ENCODE measurements at places on chromosomes 2 and 18.

GRCh38 chr2:81872006-81872405, 1567.5 kb upstream of the LRRTM1 start:
- DNase-seq = no peak

DNA sequence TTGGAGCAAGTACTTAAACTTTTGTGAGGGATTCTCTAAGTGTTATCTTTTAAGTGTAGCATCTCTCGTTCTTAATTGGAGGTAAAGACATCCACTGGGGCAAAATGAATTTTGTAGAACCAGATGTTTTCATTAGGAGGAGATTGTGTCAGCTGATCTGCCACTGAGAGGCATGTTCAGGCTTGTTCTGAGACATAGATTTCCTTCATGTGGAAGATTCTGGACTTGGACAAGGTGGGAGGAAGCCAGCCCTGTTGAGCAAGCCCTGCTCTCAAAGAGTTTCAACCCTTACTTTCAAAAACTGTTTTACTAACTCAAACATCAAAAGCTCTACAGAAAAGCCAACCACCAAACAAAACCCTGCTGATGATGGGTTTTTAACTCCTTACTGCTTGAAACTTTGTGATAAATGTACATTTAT, 6.5 kb downstream of the MAP4K4 start:
- peak; percentile 41 for DNase-seq

DNA sequence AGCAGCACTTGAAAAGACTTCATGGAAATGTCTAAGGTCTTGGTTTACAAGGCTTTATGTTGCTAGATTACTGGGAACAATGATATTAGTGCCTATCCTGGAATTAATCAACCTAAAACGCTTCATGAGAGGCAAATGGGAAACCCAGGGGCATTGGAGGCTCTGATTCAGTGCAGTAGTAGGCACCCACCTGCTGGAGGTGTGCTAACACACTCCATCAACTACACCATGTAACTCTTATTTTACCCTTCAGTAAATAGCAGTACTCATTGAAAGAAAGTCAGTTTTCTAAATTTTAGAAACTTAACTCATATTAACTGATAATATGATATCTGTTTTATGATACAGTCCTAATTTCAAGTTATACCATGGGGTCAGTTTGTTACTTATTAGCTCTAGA, 17.4 kb upstream of the HNRNPA3 start:
- DNase-seq = no peak

GRCh38 chr2:98380203-98380535, 33.9 kb downstream of the CNGA3 start:
- no peak for DNase-seq

- DNase-seq = peak; percentile 51
Observed at GRCh38 chr2:69054431-69054830, 41.5 kb downstream of the ANTXR1 start.

DNA sequence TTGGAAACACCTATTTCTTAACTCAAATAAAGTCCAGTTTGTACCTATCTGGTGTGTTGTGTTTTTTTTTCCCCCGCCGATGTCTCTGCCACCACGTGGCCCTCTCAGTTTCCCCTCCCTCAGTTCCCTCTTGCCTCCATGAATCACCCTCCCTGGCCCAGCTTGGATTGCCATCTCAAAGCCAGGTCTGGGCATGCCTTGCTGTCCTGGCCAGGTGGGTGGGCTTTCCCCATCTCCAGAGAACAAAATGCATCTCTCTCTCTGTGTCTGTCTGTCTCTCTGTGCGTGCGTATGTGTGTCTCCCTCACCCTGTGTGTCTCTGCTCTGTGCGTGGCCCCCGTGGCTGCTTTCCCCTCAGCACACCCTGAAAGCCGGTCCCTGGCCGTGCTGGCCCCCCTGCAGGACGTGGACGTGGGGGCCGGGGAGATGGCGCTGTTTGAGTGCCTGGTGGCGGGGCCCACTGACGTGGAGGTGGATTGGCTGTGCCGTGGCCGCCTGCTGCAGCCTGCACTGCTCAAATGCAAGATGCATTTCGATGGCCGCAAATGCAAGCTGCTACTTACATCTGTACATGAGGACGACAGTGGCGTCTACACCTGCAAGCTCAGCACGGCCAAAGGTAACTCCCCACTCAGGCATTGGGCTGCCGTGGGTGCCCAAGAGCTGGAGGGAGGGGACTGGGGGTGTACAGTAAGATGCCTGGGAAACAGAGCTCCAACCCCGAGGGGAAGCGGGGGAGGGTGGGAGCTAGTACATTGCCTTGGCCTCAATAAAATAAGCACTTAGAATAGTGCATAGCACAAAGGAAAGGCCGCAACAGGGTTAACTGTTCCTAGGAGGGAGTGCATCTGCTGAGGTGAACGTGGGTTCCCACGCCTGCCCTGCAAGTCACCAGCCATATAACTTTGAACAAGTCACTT, 31.6 kb upstream of the GMPPA start:
- DNase-seq = no peak

DNA sequence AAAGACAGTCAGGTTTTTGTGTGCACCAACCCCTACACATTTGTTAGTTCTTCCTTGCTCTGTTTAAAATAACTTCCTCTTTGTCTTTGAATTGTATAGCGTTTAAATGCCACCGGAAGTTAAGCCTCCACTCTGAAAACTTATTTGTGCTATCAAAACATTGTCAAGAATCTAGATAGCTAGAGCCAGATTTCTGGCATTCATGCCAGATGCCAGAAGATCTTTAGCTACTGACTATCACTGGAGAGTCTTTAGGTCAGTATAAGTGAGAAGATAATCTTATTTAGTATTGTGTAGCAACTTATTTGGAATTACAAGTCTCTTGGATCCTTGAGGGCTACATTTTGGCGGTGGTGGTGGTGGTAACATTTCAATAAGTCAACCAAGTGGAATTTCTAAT, 63.4 kb upstream of the ADAM23 start:
- DNase-seq = no peak

GRCh38 chr18:74796841-74797576, 199.3 kb downstream of the ZNF407 start:
- DNase-seq = no peak
